ENCODE measurements at places on chromosomes 5 and 9.

DNA sequence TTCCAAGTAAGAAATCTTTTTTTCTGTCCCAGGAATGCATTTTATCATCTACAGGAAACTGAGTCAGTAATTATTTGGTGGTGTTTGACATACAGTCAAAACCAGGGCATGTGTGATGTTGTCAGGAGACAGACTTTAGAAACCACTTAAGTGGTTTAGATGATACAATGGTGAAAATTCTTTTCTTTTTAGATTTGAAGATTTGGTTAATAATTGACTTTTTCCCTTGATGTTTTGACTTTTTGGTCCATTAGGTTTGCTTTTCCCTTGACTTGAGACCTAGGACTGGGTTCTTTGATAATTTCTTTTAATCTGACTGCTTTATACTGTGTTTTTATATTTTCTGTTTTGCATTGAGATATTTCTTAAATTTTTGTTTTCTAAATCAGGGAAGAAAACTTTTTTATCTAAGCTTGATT, 85.2 kb downstream of the RASGRF2 start:
- DNase-seq: no peak

DNA sequence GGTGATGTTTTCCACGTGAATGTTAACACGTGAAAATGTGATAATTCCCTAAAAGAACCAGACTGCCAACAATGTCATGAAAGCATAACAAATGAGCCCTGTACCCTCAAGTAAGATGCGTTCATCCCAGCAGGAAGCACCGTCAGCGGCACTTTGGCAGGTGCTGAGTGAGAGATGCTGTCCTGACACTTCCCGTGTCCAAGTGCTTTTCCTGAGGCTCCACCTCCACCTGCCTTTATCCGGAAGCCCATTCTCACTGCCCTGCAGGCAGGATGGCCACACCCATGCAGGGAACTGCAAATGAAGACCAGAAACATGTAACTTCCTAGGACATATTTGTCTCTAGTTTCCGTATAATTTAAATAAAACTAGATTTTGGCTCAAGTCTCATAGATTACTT, 238.0 kb upstream of the IRX2 start:
- no peak for DNase-seq

DNA sequence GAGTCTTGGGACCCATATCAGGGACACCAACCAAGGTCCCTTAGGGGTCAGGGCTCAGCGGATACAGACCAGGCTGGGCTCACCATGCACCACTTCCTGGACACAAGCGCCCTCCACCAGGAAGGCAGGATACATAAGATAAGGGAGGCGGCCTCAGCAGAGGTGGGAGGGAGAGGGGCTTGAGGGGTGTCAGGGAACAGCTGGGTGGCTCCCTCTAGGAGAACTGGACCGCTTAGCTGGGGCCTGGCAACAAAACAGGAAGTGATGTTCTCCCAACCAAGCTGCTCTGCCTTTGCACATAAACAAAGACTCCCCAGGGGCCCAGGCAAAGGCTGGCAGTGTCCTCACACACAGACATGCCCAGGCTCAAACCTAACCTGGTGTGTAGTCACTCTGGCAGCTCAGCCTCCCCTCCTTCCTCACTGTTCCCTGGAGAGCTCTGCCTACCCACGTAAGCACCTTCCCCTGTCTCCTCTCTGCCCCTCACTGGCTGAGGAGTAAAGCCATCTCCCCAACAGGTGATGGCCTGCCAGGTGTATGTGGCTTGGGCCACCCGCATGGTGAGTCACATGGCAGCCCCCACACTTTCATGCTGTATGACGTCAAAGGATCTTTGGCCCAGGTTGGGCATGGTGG, 5.8 kb upstream of the BICD2 start:
- no peak for DNase-seq

GRCh38 chr5:160460377-160461049, 38.9 kb downstream of the PTTG1 start:
- no peak for DNase-seq

GRCh38 chr5:88556406-88556805, 287.8 kb upstream of the TMEM161B start:
- DNase-seq: no peak

- peak; percentile 10 for DNase-seq
Measured at GRCh38 chr9:75866273-75866871, 24.1 kb upstream of the PCSK5 start.
